Stimulated activated CD4-positive, alpha-beta T cell treated with anti-CD3 and anti-CD28 coated beads, Interleukin-2, amount 100 ng/mL, for 48 hours (primary cell): ENCODE measurements at places on chromosomes 16 and 17.

GRCh38 chr17:76549539-76549938, 9.7 kb downstream of the PRCD start:
- no peak for DNase-seq

DNA sequence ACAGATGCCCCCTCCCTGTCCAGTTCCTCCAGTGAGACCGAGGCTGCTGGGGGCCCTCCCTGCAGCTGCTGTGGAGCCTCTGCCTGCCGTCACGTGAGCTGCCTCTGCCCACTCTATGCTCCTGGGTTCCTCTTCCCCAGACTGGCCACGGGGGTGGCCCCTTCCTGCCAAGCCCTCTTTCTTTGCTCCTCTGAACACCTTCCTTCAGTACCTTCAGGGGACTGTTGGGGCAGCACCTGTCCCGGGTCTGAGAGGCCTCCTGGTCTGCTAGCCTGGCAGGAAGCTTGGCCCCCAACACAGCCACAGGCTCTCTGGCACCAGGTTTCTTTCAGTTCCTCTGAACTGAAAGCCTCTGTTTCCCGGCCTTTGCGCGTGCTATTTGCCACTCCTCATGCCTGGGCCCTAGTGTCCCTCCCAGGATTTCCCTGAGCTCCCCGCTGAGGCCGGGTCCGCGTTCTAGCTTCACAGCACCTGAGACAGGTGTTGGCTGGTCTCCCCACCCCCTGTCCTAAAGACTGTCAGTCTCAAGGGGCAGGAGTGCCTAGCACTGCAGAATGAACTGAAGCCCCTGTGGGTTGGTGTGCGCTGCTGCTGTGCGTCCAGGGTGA, 6.6 kb upstream of the ATP6V0C start:
- no peak for DNase-seq

DNA sequence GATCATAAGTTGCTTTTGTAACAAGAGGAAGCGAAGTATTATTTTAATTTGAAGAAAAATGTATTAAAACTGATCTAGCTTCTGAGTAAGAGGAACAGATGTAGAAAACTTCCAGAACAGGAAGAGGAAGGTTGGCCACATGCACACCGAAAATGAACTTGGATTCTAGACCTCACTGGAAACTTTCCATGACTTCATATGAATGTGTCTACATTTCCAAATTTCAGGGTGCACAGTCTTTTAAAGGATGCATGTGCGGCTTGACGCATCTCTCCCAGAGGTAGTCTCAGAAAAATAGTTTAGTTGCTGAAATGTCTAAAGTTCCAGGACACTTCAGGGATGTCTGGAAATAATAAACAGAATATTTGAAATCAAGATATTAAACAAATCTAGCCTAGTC, 275.1 kb upstream of the MYOCD start:
- DNase-seq, result no peak

GRCh38 chr17:31408586-31408985, 17.1 kb downstream of the RAB11FIP4 start:
- DNase-seq, result no peak

GRCh38 chr17:62724398-62725146, 83.5 kb downstream of the MARCHF10 start:
- DNase-seq, result peak; percentile 69

DNA sequence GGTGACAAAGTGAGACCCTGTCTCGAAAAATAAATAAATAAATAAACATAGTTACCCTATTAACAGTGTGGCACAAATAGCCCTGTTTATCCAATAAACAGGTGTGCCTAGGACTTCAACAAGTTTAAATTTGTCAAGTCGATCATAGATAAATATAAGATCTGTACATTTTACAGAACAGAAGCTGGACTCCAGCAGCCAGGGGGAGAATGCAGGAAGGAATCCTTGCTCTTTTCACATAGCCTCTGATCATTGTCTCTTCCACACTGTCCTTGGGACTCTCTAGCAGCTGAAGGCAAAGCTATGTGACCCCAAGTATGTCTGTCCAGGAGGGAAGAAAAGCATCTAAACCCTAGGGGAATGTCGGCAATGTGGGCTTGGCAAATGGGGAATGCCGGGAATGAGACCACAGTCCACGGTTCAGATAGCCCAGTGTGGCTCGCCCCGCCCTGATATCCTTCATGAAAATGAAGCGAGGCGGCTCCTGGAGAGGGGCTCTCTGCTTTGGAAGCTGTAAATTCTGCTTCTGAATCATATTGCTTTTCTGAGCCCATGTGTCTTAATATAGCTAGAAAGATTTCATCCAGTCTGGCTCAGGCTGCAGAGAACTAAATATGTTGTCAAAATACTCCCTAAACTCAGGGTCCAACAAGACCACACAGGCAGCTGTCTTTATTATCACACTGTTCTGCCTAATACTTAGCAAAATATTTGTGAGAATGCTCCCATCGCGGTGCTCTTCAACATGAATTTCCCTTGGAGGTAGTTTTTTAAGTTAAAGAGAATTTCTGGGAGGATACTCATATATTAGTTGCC, 24.9 kb upstream of the GRB2 start:
- DNase-seq, result no peak

DNA sequence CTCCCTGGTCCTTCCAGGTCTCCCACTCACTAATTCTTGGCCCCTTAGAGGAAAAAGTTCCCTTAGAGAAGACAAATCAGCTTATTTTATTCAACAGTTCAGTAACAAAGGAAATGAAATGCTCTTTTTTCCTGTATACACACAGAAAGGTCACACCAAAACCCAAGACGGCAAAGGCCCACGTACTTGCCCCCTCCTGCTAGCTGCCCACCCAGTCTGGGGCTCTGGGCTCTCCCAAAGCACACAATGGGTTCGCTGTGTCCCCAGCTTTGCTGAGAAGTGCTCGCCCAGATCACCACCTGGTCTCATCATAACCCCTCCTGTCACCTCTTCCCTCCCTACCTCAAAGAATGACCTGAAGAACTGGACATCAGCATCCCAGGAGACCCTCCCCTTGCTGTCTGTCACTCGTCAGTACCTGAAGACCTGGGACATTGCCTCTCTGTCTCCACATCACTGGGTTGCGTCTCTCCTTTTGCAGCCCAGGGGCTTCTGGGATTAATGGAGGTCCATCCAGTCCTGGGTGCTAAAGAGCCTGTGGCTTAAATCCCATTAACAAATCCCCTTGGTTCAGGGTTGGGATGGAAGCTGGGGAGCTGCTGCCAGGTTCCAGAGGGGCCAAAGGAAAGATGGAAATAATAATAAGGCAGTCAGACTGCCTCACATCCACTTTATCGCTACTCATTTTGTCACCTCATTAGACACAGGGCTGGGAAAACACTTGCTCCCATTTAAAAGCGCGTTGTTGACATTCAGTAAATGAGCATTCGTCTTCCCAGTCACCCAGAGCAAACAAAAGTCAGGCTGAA, 3.3 kb downstream of the SLC6A4 start:
- no peak for DNase-seq

DNA sequence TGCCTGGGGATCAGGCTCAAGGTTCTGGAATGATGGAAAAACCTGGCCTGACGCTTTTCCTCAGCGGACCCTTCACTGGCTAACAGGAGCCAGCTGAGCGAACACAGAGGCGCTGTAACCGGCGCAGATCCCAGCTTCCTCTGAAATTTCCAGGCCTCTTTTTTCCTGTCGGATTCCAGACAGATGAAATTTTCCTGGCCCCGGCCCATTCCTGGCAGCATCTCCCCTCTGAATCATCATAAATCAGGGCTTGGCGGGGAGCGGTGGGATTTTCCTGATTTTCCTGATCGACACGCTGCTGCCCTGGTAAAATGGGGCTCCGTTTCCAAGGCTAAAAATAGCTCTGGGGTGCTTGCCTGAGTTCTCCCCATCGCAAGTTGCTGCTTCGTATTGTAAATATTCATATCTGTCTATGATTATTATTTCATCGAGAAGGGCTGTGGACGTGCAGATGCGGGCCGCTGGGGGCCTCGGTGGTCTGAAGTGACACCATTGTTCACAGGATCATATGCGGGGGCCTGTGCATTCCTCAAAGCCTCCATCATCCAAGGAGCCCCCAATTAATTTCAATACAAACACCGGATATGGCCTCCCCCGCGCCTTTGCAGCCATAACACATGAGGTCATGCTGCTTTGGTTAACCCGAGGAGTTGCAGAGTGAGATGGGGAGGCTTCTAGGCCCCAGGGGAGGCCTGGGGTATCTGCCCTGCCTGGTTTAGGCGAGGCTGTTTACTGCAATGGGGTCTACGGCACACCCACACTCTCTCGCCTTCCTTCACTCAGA, 45.8 kb upstream of the ETV4 start:
- DNase-seq, result no peak

- no peak for DNase-seq
Observed at GRCh38 chr17:16519021-16519420, 27.0 kb upstream of the LRRC75A start.

GRCh38 chr17:65123757-65124675, 13.2 kb upstream of the RGS9 start:
- no peak for DNase-seq

GRCh38 chr17:49241692-49242397, 11.3 kb upstream of the PHOSPHO1 start:
- no peak for DNase-seq

DNA sequence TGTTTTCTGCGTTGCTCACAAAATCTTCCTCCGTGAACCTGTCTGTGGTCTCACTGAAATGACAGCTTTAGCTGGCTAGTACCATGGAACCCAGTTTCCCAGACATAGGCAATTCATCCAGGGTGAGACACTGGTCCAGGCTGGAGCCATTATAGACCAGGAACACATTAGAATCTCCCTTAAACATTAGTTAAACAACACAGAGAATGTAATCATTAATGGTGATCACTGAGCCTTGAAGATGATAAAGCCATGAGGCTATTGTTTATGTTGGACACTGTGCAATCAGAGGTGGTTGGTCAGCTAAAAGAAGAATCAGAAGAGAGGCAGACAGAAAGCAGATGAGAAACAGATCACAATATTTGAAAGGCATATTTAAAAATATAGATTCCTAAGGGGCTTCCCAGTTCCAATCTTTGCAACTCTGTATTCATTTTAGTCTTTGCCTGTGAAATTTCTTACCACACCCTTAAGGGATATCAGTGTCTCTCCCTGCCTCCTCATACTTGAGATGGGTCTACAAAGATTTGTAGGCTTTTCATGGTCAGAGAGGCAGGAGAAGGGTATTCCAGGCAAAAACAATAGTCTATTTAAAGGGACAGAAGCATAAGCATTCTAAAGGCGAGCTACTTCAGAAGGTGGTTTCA, 317.9 kb downstream of the MAP2K6 start:
- DNase-seq, result no peak

DNA sequence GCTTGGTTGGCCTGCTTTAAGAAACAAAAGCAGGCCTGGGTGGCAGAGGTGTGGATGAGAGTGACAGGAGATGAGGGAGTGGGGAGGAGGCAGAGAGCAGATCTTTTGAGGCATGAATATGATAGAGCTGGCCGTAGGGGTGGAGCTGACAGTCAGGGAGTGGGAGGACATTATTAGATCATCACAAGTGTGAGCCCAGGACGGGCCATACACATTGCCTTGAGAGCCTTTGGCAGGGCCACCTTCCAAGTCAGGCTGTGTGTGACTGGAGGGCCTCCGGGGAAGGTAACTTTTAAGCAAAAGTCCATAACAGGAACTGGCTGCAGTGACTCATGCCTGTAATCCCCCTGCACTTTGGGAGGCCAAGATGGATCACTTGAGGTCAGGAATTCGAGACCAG, 26.3 kb downstream of the GINS3 start:
- no peak for DNase-seq

DNA sequence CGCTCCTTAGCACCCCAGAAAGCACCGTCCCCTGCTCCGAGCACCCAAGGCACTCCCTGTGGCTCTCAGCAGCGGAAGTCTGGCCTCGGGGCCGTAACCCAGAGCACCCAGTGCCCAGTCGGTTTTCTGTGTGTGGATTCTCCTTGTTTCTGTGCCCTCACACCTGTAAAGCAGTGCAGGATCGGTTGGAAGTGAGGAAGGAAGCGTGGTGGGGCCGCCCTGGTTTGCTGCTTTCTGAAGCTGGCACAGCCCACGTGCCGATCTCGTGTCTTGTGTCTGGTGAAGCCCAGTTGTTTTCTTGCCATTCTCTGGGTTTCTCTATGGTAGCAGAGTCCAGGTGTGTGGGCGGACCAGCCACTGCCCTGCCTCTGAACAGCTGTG, 3.7 kb downstream of the ACSF3 start:
- no peak for DNase-seq

GRCh38 chr16:87324411-87325275, 7.5 kb upstream of the C16orf95 start:
- peak; percentile 23 for DNase-seq

GRCh38 chr17:56966338-56966737, 5.5 kb upstream of the COIL start:
- DNase-seq, result no peak

GRCh38 chr16:3495176-3495575, at the start of gene C16orf90:
TSS of gene C16orf90 (minus strand) at chr16:3495489. CDS start at chr16:3495421, 68 bp downstream.
- no peak for DNase-seq
